ENCODE measurements at places on chromosomes 13 and 19.
A peak's percentile ranks its signal among the peaks of the same experiment; 100 is the strongest.

- H3K27ac ChIP-seq, result no peak overlapping the region
- peaks cover 13% of the 10 kb centered on the region for H3K27me3 ChIP-seq
- no peak overlapping the region for H3K4me3 ChIP-seq
- peak; percentile 54 for DNase-seq
- peaks cover 6% of the 10 kb centered on the region for H3K4me1 ChIP-seq
These were observed 13.6 kb downstream of the C19orf25 start for GRCh38 chr19:1465191-1466016.

DNA sequence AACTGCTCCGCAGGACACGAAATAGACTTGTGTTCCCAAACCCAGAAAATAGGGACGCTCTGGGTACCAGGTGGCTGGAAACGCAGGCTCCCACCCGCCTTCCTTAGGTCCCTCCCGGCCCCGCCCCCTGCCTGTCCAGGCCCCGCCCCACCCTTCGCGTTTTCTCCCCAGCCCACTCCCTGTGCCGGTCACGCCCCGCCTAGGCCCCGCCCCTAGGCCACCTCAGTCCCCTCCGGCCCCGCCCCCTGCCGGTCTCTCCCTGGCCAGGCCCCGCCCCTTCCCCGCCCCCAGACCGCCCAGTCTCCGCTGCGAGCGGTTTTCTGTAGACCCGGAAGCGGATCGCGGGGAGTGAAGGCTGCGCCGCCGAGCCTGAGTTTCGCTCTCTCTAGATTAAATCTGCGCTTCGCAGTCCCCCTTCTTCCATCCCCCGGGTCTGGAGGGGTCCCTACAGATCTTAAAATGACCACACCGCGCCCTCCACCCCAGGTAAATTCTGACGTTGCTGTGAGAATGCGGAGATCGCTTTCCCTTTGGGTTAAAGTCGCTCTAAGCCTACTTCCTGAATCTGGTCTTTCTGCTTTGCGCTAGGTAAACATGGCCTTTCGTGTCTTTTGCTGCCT, 3.7 kb upstream of the ZNF665 start:
- H3K4me3 ChIP-seq, result peak overlapping the region; percentile 92
- H3K27ac ChIP-seq, result peak overlapping the region; percentile 93
- peaks cover 8% of the 10 kb centered on the region for H3K27me3 ChIP-seq
- DNase-seq, result peak; percentile 93
- H3K4me1 ChIP-seq, result peaks cover 34% of the 10 kb centered on the region

- H3K4me1 ChIP-seq, result peaks cover 23% of the 10 kb centered on the region
- DNase-seq, result no peak
- no peaks in the 10 kb centered on the region for H3K36me3 ChIP-seq
- H3K27me3 ChIP-seq, result no peaks in the 10 kb centered on the region
- no peak overlapping the region for H3K27ac ChIP-seq
These were observed 27.1 kb downstream of the MBNL2 start for GRCh38 chr13:97249093-97249795.

- H3K27ac ChIP-seq, result no peak overlapping the region
- no peaks in the 10 kb centered on the region for H3K36me3 ChIP-seq
- H3K27me3 ChIP-seq, result peaks cover 74% of the 10 kb centered on the region
- DNase-seq, result no peak
These were observed 2.0 kb upstream of the MEDAG start for GRCh38 chr13:30904043-30904442.

DNA sequence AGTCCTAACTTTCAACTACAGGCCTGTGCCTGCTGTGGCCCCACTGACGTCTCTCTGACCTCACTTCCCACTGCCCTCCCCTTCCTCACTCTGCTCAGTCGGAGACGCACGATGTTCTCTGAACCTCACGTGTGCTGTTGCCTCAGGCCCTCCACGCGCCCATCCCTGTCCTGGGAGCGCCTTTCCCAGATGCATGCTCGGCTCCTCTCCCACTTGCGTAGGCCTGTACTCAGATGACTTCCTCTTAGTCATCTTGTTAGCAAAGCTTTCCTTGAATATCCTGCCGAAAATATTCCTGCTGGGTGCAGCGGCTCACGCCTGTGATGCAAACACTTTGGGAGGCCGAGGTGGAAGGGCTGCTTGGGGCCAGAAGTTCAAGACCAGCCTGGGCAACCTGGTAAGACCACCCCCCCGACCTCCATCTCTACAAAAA, 9.3 kb upstream of the SYT5 start:
- no peak overlapping the region for H3K27ac ChIP-seq
- peaks cover 31% of the 10 kb centered on the region for H3K27me3 ChIP-seq
- no peak overlapping the region for H3K4me3 ChIP-seq
- H3K4me1 ChIP-seq, result peaks cover 5% of the 10 kb centered on the region
- H3K36me3 ChIP-seq, result no peaks in the 10 kb centered on the region

GRCh38 chr13:97648171-97648880, 214.4 kb downstream of the RAP2A start:
- no peak overlapping the region for H3K4me3 ChIP-seq
- H3K27ac ChIP-seq, result no peak overlapping the region
- no peak for DNase-seq
- peaks cover 8% of the 10 kb centered on the region for H3K27me3 ChIP-seq
- H3K4me1 ChIP-seq, result no peaks in the 10 kb centered on the region

DNA sequence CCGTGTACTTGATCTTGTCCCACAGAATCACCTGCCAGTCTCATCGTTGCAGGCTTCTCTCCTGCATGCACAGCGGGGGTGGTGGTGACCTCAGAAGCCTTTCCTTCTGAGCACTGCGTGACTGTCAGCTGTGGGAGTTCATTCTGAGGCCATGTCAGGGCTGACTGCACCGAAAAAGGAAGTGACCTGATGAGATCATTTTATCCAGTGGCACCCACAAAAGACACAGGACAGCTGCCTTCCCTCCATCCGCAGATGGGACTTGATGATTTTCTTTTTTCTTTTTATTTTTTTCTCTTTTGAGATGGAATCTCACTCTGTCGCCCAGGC, 89.7 kb downstream of the RAB20 start:
- peaks cover 3% of the 10 kb centered on the region for H3K4me1 ChIP-seq
- H3K27ac ChIP-seq, result no peak overlapping the region
- H3K27me3 ChIP-seq, result peaks cover 24% of the 10 kb centered on the region
- no peak overlapping the region for H3K4me3 ChIP-seq
- no peaks in the 10 kb centered on the region for H3K36me3 ChIP-seq

DNA sequence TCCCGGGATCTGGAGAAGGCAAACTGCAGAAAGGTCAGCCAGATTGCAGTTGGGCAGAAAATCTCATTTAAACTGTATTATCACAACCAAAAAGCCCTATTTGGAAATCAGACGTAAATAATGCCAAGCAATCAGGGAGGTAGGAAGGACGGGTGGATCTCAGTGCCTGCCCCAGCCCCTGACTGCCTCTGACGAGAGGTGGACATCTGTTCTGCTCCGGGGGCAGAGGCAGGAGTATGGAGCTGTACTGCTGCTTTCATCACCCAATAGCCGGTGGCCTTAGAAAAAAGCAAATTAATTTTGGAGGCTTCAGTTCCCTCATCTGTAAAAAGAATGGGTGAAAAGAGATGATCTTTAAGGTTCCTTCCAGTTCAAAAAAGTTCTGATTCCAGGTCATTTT, 43.6 kb upstream of the WASF3 start:
- H3K27me3 ChIP-seq, result peaks cover 24% of the 10 kb centered on the region
- H3K27ac ChIP-seq, result no peak overlapping the region
- H3K4me1 ChIP-seq, result no peaks in the 10 kb centered on the region
- H3K36me3 ChIP-seq, result no peaks in the 10 kb centered on the region
- H3K4me3 ChIP-seq, result no peak overlapping the region
- no peak for DNase-seq

GRCh38 chr19:19145281-19145680, 7.0 kb upstream of the TMEM161A start:
- H3K27ac ChIP-seq, result no peak overlapping the region
- H3K27me3 ChIP-seq, result no peaks in the 10 kb centered on the region
- DNase-seq, result no peak
- no peak overlapping the region for H3K4me3 ChIP-seq
- peaks cover 21% of the 10 kb centered on the region for H3K36me3 ChIP-seq

- no peaks in the 10 kb centered on the region for H3K36me3 ChIP-seq
- DNase-seq, result no peak
- H3K27me3 ChIP-seq, result peaks cover 10% of the 10 kb centered on the region
- H3K4me3 ChIP-seq, result no peak overlapping the region
These were observed 42.0 kb downstream of the SERTM1 start for GRCh38 chr13:36715841-36716240.
